ENCODE measurements at places on chromosomes 3 and 15.

- no peak for DNase-seq
Measured at GRCh38 chr3:122315619-122316018, 9.4 kb upstream of the CSTA start.

DNA sequence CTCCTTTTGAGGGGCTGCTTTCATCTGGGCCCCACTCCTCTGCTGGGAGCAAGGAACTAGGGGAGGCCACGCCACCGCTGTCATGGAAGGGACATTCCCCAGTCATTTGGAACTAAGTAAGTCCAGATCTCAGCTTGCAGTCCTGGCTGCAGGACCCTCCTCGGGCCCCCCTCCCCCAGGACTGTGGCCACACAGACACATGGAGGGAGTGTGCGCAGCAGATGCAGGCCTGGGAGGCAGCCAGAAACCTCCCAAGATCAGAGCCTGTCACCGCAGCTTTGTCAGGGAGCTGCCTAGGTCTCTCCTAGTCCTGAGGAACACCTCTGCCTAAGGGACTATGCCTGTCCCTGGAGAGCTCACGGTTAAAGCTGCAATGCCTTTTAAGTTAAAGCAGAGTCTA is 7.3 kb upstream of the SEMA3F start:
- DNase-seq, result no peak

DNA sequence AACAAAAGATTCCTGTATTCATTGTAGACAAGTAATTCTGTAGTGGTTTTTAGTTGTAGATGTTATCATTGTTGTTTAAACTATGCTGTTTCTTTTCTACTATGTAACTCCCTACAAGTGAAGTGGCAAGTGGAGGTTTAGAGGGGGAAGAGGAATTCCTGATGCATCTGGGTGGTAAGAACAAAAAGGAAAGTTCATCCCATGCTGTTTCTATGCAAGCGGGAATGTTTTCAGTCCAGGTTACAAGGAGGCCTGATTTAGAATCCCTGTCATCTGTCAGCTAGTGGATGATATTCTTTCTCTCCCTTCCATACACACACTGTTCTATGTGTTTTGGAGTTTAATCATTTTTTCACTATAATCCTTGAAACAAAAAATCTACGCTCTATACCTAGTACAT is 67.4 kb downstream of the IMPG2 start:
- DNase-seq, result no peak

DNA sequence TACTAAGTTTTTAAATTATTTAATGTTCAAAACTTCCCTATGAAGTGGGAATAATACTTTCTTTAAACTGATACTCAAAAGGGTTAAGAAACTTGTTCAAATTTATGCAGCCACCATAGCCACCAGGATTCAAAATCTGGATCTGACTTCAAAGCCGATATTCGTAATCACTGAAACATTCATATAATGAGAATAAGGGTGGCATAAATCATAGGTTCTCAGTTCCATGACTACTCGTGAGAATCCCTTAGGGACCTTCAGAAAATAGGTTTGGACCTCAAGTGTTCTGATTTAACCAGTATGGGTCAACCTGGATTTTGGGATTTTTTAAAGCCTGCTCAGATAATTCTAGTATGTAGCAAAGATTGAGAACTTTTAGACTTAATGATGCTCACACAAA is 160.6 kb downstream of the RBMS3 start:
- DNase-seq, result no peak
